ENCODE measurements at places on chromosomes 5 and 9. TPM values are rescaled to one million over a fixed set of nuclear protein-coding genes. Genes with fewer than 3 reads are reported as not detected.

CD74 gene
- total RNA-seq: 288 TPM

AIF1L gene
- total RNA-seq: not detected

VCP gene
- total RNA-seq: 172 TPM

OR13C9 gene
- total RNA-seq: not detected

IL9 gene
- not detected for total RNA-seq

- no peaks in the 10 kb centered on the region for H3K27me3 ChIP-seq
- no peak overlapping the region for H3K4me3 ChIP-seq
- peaks cover 6% of the 10 kb centered on the region for H3K36me3 ChIP-seq
- no peak overlapping the region for H3K27ac ChIP-seq
Measured at GRCh38 chr5:135365281-135365680, 33.8 kb downstream of the MACROH2A1 start.

DNA sequence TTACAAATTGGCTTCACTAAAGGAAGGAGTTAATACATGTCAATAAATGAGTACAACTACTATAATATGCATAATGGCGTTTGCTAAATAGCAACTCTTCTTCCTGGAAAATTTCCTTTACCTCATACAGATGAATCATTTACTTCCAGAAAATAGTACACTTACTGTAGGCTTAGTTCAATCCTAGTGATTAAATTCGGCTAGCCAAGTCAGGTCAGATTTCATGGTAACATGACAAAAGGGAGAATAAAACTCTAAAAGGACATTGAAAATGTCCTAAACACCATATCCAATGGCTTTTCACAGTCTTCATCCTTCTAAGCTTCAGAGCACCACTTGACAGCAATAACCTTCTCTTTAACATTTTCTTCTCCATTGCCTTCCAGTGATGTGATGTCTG, 42.1 kb upstream of the ZFAND5 start:
- H3K4me3 ChIP-seq: no peak overlapping the region
- no peaks in the 10 kb centered on the region for H3K27me3 ChIP-seq
- no peaks in the 10 kb centered on the region for H3K4me1 ChIP-seq
- no peaks in the 10 kb centered on the region for H3K36me3 ChIP-seq
- H3K27ac ChIP-seq: no peak overlapping the region

GRCh38 chr9:122929796-122930354, 1.4 kb downstream of the ZBTB26 start:
- no peak overlapping the region for H3K4me3 ChIP-seq
- H3K27me3 ChIP-seq: no peaks in the 10 kb centered on the region
- H3K36me3 ChIP-seq: no peaks in the 10 kb centered on the region
- no peak for DNase-seq
- peaks cover 19% of the 10 kb centered on the region for H3K4me1 ChIP-seq

GRCh38 chr9:133999851-134000265, 7.7 kb upstream of the VAV2 start:
- peaks cover 10% of the 10 kb centered on the region for H3K27me3 ChIP-seq
- H3K27ac ChIP-seq: no peak overlapping the region
- DNase-seq: no peak
- no peaks in the 10 kb centered on the region for H3K4me1 ChIP-seq

DNA sequence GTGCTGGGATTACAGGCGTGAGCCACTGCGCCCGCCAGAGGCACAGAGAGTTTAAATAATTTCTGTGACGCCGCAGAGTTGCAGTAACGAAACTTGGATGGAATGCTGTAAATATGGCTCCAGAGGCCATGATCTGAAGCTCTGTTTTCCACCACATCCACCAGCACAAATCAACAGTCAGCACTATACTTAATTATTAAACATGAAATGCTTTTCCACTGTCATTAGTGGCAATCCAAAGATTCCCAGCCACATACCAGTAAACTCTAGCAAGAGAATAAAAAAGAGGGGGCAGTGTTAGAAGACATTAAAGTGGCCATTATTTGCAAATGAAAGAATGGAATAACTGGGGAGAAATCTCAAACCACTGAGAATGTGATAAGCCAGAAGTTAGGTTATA, 242.5 kb downstream of the DIRAS2 start:
- no peak overlapping the region for H3K27ac ChIP-seq
- H3K4me3 ChIP-seq: no peak overlapping the region
- no peaks in the 10 kb centered on the region for H3K36me3 ChIP-seq

DNA sequence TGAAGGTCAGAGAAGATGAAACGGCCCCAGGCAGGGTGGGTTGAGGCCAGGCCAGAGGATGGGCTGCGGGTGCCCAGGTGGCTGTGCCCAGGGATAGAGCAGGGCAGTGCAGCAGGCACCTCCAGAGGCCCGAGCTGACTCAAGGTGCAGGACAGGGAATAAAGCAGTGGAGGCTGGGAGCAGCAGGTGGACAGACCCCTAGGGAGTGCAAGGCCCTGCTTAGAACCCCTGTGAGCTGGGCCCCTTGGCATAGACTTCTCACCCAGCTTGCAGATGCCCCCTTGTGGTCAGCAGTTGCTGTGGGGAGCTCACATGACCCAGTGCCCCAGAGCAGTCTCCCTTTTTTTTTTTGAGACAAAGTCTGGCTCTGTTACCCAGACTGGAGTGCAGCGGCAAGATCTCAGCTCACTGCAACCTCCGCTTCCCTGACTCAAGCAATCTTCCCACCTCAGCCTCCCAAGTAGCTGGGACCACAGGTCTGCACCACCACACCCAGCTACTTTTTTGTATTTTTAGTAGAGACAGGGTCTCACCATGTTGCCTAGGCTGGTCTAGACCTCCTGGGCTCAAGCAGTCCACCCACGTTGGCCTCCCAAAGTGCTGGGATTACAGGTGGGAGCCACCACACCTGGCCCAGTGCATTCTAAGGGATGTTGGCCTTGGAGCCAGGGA, 118.8 kb downstream of the WNK2 start:
- H3K27ac ChIP-seq: no peak overlapping the region
- peaks cover 2% of the 10 kb centered on the region for H3K4me1 ChIP-seq
- no peak overlapping the region for H3K4me3 ChIP-seq
- DNase-seq: peak; percentile 42

GRCh38 chr9:114130141-114130540, 25.2 kb upstream of the COL27A1 start:
- no peak overlapping the region for H3K27ac ChIP-seq
- no peak for DNase-seq
- no peaks in the 10 kb centered on the region for H3K4me1 ChIP-seq
- H3K4me3 ChIP-seq: no peak overlapping the region
- no peaks in the 10 kb centered on the region for H3K36me3 ChIP-seq
- H3K27me3 ChIP-seq: peaks cover 22% of the 10 kb centered on the region

DNA sequence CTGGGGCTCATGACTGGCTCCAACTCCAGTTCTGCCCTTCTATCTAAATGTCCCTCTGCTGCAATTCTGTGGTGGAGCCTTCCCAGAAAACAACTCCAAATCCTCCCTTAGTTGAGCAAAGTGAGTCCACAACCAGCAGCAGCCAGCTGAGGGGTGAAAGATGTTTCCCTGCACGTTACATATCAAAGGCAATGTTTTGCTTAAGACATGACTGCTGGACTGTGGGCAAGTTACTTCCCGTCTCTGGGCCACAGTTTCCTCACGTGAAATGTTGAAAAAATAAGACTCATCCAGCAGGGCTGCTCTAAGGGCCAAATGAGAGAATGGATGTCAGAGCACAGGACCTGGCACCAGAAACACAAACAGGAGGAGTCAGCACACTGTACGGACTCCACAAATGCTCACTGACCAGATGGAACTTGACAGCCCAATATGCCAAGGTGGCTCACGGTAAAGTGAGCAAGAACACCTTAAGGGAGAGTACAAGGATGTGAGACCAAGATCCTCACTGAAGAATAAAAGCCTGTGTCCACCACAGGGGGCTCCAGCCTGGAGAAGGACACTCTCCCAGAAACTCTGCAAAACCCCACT, 138.4 kb upstream of the ABCA1 start:
- no peak overlapping the region for H3K27ac ChIP-seq
- no peaks in the 10 kb centered on the region for H3K36me3 ChIP-seq
- no peak overlapping the region for H3K4me3 ChIP-seq
- peaks cover 11% of the 10 kb centered on the region for H3K4me1 ChIP-seq
- no peaks in the 10 kb centered on the region for H3K27me3 ChIP-seq

- no peak for DNase-seq
- H3K4me1 ChIP-seq: no peaks in the 10 kb centered on the region
- H3K36me3 ChIP-seq: no peaks in the 10 kb centered on the region
- no peak overlapping the region for H3K27ac ChIP-seq
- H3K4me3 ChIP-seq: no peak overlapping the region
- H3K27me3 ChIP-seq: no peaks in the 10 kb centered on the region
Measured at GRCh38 chr9:26675035-26675434, 217.6 kb downstream of the CAAP1 start.

- no peaks in the 10 kb centered on the region for H3K27me3 ChIP-seq
- H3K27ac ChIP-seq: no peak overlapping the region
- no peaks in the 10 kb centered on the region for H3K4me1 ChIP-seq
- DNase-seq: no peak
- H3K36me3 ChIP-seq: no peaks in the 10 kb centered on the region
Measured at GRCh38 chr5:28807195-28807729, 1768.9 kb upstream of the CDH9 start.

- no peaks in the 10 kb centered on the region for H3K36me3 ChIP-seq
- no peak overlapping the region for H3K27ac ChIP-seq
- no peak overlapping the region for H3K4me3 ChIP-seq
- H3K27me3 ChIP-seq: no peaks in the 10 kb centered on the region
- no peaks in the 10 kb centered on the region for H3K4me1 ChIP-seq
Measured at GRCh38 chr9:108550106-108550505, 305.7 kb downstream of the ACTL7B start.

- no peaks in the 10 kb centered on the region for H3K4me1 ChIP-seq
- H3K27ac ChIP-seq: no peak overlapping the region
- no peak for DNase-seq
- peaks cover 9% of the 10 kb centered on the region for H3K27me3 ChIP-seq
- no peak overlapping the region for H3K4me3 ChIP-seq
- H3K36me3 ChIP-seq: no peaks in the 10 kb centered on the region
Measured at GRCh38 chr5:3430691-3431090, 164.9 kb upstream of the IRX1 start.

GRCh38 chr5:38783011-38783561, 62.7 kb upstream of the OSMR start:
- H3K27ac ChIP-seq: no peak overlapping the region
- H3K4me3 ChIP-seq: no peak overlapping the region
- DNase-seq: no peak
- peaks cover 16% of the 10 kb centered on the region for H3K36me3 ChIP-seq
- H3K27me3 ChIP-seq: peaks cover 17% of the 10 kb centered on the region
- no peaks in the 10 kb centered on the region for H3K4me1 ChIP-seq

- no peak overlapping the region for H3K4me3 ChIP-seq
- peaks cover 18% of the 10 kb centered on the region for H3K4me1 ChIP-seq
- H3K36me3 ChIP-seq: peaks cover 29% of the 10 kb centered on the region
- H3K27ac ChIP-seq: no peak overlapping the region
Measured at GRCh38 chr5:67063055-67063454, 133.5 kb downstream of the CD180 start.

DNA sequence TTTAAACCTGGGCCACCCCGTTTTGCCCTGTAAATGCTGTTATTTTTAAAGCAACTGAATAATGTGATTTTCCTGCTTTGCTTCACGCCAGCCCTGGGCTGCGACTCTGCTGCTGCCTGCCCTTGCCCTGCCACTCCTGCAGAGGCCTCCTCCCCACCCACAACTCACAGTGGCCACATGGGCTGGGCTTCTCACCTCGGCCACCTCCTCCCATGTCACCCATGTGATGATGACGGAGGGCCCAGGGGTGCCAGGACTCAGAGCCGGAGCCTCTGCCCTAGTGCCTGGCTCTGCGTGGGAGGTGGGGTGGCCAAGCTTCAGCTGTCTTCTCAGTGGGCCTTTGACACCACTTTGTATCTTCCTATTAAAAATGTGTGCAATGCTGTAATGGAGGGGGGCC, 48.1 kb upstream of the NKD2 start:
- H3K4me1 ChIP-seq: peaks cover 35% of the 10 kb centered on the region
- DNase-seq: no peak
- H3K27ac ChIP-seq: no peak overlapping the region
- peaks cover 25% of the 10 kb centered on the region for H3K27me3 ChIP-seq
- no peak overlapping the region for H3K4me3 ChIP-seq
- H3K36me3 ChIP-seq: no peaks in the 10 kb centered on the region

DNA sequence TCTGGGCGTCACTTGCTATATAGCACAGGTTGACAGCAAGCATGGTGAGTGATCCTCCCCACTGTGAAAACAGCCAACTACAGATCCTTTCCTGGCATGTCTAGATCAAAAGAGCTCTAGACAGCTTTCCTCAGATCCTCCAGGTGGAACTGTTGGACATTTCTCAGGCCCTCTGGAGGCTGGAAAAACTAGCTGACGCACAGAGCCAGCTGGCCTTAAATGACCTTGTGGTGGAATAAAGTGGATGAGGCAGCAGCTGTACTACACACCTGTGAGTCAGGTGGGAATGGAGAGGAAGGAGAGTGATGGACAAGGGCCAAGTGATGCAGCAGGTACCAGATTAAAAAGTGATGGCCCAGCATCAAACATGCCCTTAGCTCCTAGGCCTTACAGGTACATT, 172.7 kb downstream of the TRIM32 start:
- H3K27ac ChIP-seq: no peak overlapping the region
- no peak for DNase-seq
- peaks cover 6% of the 10 kb centered on the region for H3K27me3 ChIP-seq
- no peak overlapping the region for H3K4me3 ChIP-seq
- no peaks in the 10 kb centered on the region for H3K36me3 ChIP-seq
- no peaks in the 10 kb centered on the region for H3K4me1 ChIP-seq

- no peak for DNase-seq
- no peaks in the 10 kb centered on the region for H3K4me1 ChIP-seq
- H3K4me3 ChIP-seq: no peak overlapping the region
- no peak overlapping the region for H3K27ac ChIP-seq
Measured at GRCh38 chr9:86548220-86548619, 194.0 kb upstream of the TUT7 start.

DNA sequence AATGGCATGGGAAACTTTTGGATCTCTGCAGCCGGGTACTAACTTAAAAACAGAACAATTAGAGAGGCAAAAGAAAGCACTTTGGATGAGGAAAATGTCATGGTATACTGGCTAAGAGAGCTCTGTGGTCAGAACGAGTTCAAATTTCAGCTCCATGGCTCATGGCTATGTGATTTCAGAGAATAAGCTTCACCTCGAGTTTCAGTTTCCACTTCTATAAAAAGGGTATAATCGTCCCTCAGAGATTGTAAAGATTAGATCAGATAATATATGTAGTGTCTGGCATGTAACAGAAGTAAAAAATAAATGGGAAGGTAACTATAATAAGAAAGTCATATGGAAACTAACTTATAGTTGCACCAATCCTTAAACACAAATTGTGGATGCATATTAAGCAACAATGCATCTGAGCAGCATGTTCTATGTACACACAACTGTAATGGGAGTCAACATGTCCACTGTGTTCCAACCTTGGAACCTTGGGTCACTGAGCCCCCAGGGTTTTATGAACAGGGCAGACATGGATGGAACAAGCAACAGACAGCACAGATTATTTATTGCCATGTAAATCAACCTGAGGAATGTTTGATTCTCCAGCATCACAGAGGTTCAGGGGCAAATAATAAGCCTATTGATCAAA, 145.4 kb downstream of the MAPKAP1 start:
- H3K27me3 ChIP-seq: no peaks in the 10 kb centered on the region
- H3K4me1 ChIP-seq: peaks cover 19% of the 10 kb centered on the region
- no peak for DNase-seq

- no peak overlapping the region for H3K4me3 ChIP-seq
- no peaks in the 10 kb centered on the region for H3K4me1 ChIP-seq
- no peak overlapping the region for H3K27ac ChIP-seq
- DNase-seq: no peak
Measured at GRCh38 chr5:73355108-73355507, 93.5 kb downstream of the FOXD1 start.

- H3K36me3 ChIP-seq: no peaks in the 10 kb centered on the region
- no peak overlapping the region for H3K27ac ChIP-seq
- peaks cover 19% of the 10 kb centered on the region for H3K27me3 ChIP-seq
- H3K4me3 ChIP-seq: peak overlapping the region; percentile 77
- DNase-seq: no peak
- H3K4me1 ChIP-seq: peaks cover 13% of the 10 kb centered on the region
Measured at GRCh38 chr5:14145435-14146334, 2.5 kb downstream of the TRIO start.
